Activated naive CD4-positive, alpha-beta T cell treated with anti-CD3 and anti-CD28 coated beads for 36 hours (primary cell): ENCODE measurements at places on chromosomes 12 and 14. TPM values are rescaled to one million over a fixed set of nuclear protein-coding genes. Genes with fewer than 3 reads are reported as not detected.

The PTPRB gene
- not detected for total RNA-seq

- no peak for DNase-seq
These were observed 11.4 kb upstream of the NID2 start for GRCh38 chr14:52080158-52080800.

- no peak for DNase-seq
These were observed at the start of gene SDS for GRCh38 chr12:113403435-113404415. Gene SDS (minus strand): TSS chr12:113403887. CDS start chr12:113399708, 4,179 bp downstream.

GRCh38 chr14:22660654-22661053 is 16.5 kb upstream of the OR6J1 start:
- DNase-seq = no peak

GRCh38 chr14:60188115-60188514 is 22.9 kb upstream of the DHRS7 start:
- no peak for DNase-seq

DNA sequence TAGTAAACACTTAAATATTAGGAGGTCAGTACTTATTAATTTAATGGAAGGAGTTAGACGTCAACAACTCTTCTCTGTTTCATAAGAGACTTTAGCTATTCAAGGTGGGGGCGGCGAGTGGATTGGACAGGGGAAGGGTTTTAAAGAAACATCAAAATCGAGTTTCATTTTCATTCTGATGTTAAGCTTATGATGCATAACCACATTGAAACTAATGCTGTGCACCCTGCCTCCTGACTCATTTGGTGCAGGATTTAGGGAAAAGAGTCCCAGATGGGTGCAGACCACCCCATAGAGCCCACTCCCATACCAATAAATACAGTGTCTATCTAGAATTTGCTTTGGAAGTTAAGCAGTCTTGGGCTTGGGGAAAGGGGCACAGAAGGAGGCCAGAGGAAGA is 7.4 kb downstream of the ZBTB39 start:
- DNase-seq = peak; percentile 79

DNA sequence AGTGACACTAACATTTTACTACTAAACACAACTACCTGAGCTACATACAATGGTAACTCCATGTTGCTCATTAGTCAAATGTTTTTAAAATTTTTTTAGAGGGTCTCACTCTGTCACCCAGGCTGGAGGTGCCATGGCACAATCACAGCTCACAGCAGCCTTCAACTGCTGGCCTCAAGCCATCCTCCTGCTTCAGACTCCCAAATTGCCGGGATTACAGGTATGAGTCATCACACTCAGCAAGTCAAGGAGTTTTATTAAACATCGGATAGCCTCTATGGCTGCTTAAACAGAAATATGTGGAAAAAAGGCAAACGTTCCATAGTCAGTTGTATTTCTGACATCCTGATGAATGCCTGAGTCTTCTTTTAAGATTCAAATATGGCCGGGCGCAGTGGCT is 11.1 kb upstream of the NPFF start:
- no peak for DNase-seq
